NT2/D1 (cell line): ENCODE measurements at places on chromosomes 13 and 19.

GRCh38 chr19:11767633-11768133, 883 bp downstream of the ZNF441 start:
- DNase-seq, result no peak

- DNase-seq, result no peak
Observed at GRCh38 chr13:52421216-52421615, 15.2 kb upstream of the THSD1 start.

- DNase-seq, result no peak
Observed at GRCh38 chr13:31166591-31166990, 4.9 kb upstream of the HSPH1 start.

GRCh38 chr13:28753208-28753892, 34.6 kb upstream of the SLC46A3 start:
- DNase-seq, result peak; percentile 54

DNA sequence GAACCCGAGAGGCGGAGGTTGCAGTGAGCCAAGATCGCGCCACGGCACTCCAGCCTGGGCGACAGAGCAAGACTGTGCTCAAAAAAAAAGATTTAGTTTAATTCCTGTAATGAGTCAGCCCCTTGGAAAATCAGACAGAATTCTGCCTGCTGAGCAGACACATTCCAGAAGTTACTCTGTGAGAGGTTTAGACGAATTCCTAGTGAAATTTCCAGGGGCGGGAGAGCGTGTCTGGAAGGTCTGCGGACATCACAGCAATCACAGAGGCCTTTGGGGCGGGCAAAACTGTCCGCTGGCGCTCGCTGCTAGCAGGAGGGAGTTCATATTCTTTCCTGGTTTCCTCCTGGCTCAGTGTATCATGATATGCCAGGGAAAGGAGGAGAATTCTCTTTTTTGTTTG, 17.5 kb downstream of the MISP start:
- no peak for DNase-seq

DNA sequence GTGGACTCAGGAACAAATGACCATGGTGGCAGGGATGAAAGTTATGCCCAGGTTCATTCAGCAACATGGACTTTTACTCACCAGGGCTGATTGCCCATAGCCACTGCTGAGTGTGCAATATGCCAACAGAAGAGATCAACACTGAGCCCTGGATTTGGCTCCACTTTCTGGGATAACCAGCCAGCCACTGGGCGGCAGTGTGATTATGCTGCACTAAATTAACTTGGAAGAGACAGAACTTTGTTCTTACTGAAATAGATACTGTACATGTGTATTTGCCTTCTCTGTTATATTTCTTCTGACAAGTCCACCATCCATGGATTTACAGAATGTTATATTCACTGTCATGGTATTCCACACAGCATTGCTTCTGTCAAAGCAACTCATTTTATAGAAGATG, 257.4 kb downstream of the TDRD3 start:
- no peak for DNase-seq

DNA sequence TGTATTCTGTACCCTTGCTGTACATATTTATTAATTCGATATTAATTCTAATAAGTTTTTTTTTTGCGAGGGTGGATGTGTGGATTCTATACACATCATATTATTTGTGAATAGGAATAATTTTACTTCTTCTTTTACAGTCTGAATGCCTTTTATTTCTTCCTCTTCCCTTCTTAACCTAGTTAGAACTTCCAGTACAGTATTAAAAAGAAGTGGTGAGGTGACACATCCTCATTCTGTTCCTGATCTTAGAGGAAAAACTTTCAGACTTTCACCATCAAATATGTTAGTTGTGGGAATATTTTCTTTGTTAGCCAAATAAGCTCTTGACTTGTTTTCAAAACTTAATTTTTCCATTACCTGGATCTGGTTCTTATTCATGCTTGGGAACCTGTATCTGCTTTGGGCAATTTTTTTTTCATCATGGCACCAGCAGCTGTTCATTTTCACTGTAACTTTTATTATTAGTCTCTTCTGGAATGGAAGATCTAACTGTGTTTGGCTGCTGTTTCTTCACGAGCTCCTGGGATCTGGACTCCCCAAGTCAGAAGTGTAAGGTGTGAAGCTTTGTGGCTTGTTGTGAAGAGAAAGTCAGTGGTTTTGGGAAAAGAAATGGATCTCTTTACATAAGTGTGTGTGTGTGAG, 33.1 kb downstream of the RGCC start:
- DNase-seq, result no peak

DNA sequence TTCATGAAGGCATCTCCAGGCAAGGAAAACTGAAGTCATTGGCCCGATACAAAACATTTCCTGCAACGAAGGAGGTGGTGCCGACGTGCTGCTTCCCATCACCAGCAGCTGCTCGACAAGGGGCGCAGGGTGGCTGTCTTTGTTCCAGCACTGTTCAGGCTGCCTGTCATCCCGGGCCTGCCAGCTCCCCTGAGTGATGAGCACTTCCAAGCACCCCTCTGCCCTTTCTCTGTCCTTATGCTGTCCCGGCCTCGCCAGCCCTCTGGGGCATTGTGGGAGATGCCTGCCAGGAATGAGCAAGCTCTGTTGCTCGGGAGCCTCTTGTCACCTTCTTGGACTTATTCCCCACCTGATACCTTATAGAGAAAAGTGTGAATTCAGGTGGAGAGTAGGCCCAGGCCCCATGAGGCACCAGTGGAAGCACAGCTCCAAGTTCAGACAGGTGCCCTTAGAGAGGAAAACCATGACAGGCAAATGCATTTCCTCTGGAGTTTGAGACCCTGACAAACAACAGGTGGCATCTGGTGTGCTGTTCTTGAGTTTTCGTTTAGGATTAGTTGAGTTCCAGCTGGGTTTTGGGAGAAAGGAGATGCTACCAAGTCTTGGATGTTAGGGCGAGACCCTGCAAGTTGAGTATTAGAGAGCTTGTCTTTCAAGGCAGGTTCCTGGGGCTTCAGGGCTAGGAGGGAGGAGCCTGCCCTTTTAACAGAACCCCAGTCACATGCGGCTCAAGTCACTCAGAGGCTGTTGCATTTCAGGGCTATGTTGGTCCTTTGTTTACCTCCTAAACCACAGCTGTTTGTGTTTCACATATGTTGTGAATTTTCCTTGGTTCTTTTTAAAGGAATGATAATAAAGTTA, 21.4 kb downstream of the BBC3 start:
- no peak for DNase-seq

DNA sequence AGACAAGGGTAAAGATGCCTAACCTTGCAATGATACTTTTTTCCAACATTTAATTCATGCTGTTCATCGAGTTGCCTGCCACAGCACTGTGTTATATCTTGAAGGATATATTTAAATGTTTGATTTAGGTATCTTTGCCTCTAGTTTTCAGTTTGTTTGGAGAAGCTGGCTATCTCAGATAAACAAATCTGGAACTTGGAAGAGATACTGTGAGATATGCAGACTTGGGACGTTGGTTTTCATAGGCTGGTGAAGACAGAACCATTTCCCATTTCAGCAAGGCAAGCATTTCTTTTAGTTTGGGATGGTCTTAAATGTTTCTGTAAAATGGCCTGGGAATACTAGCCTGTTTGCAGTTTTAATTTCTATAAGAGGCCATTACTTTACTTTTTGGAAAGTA, 3.3 kb downstream of the RNASEH2B start:
- no peak for DNase-seq

GRCh38 chr19:10876459-10877240, 5.3 kb downstream of the CARM1 start:
- no peak for DNase-seq

DNA sequence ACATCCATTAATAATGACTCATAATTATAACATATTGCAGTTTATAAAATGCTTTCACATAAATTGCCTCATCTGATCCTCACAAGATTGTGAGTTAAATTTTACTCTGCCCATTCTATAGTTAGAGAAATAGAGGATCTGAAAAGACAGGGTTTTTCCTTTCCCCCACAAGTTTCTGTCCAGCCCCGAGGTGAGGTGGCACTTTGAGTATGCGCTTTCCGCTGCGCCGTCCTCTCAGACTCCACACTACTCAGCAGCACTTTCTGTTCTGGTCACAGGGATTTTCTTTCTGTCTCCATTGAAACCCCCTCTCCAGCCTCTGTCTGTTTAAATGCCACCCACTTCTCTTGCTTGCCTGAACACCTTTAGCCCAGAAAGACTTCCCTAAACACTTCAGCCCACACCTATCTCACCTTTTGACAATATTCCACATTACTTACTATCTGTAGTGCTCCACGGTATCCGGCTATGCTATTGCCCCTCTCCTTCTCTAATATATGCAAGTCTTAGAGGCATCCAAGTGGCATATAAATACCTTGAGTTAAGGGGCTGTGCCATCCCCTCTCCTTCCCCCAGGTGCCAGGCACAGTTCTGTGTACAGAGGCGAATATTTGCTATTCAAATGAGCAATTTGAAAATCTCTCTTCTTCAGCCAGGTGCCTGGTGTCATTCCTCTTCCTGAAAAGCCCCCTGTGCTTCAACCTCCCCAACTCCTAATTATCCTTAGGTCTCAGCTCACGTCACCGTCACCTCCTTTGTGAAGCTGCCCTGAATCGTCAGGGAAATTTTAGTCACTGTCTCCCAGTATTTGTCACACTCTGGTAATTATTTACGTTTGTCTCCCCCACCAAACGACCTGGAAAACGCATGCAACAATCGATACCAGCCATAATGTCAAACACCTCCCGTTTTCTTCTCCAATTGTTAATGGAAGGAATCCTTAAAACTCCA, 268.7 kb downstream of the NHLRC3 start:
- DNase-seq, result no peak

DNA sequence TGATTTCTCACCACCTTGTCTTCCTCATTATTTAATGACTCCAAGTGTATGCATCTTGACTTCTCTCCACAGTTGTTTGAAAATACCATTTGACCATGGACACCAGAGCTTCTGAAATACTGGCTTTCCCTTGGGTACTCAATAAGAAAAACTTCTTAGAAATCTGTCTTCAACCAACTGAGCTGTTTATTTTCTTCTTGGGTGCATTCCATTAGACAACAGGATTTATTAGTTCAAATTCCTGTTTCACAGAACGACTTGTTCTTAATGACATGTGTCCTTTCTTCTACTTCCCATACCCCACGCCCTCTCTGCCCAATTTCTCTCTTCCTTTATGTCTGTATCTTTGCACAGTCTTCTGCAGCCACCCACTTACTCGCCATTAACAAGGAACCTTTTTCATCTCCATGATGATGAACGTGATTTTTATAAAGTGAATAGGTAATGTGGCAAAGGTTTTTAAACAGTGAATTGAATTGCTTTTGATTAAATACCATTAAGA, 11.3 kb upstream of the ITM2B start:
- DNase-seq, result no peak

GRCh38 chr19:9835507-9835949, 410 bp downstream of the PIN1 start:
- no peak for DNase-seq

DNA sequence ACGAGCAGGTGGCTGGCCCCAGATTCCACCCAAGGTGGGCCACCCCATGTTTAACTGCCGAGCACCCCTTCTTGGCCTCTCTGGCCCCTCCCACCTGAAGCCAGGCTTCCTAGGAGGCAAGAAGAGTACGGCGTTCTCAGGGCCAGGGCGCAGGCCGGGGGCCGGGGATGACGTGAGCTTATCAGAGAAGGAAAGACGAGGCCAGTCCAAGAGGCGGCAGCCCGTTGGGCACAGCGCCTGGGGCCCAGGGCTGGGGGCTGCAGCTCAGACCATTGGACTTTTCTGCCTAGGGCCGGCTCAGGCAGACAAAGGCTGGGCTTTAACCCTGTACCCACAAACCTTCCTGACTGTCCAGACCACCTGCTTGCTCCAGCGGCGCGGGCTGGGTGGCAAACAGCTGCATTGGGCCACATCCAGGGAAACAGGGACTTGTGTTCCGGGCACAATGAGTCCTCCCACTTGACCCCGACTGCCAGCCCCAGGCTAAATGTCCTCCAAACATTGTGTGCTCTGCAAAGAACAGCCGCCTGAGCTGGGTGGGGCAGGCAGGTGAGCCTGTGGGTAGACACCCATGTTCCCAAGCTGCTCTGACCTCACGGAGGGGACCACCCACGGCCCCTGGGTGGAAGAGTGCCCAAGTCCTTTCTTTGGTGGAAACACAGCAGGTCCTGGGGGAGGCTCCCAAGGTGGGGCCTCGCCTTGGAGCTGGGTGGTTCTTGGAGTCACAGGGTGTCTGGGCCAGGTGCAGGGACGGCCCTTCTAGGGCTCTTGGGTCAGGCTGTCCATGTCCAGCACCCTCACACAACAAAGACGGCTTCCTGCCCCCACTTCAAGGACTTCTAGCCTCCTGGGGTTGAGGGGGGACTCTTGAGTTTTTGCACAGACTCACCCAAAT, 21.9 kb downstream of the COMP start:
- no peak for DNase-seq

GRCh38 chr13:25874907-25875306, 176.9 kb downstream of the SHISA2 start:
- no peak for DNase-seq

DNA sequence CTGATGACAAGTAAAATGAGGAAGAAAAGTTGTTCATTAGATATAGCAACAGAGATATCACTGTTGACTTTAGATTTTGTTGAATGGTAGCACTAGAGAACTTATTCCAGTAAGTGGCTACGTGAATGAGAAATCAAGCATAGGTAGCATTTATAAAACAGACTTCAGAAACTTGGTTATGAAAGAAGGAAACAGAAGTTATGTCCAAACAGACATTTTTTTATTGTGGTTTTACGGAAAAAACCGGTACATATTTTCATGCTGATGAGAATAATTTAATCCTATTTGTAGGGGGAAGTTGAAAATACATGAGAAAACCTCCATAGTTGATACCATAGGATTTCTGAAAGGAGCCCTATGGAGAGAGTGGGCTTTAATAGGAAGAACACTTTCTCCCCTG, 325.7 kb upstream of the SLC10A2 start:
- no peak for DNase-seq

DNA sequence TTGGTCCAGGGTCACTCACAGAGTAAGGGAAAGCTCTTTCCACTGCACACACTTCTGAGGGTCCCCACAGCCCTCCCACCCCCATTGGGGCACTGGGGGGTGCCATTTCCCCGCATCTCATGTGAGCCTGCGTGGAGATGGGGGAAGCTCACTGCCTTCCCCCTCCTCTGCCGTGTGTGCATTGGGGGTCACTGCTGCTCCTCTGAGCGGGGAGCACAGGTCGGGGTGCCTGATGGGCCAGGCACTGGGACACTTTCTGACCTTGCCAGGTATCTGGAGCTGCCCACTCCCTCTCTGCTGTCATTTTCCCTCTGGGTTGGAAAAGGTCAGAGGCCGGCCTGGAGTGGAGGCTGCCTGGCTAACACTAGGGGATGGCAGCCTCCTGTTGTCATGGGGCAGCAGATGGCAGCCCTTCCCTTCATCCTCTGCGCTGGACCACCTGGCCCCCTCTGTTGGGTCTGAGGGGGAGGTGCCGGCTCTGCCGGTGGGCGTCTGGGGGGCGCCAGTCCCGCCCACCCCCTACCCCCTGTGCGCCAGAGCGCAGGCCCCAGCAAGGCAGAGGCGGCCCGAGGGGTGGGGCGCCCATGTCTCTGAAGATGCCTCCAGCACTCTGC, 9.1 kb downstream of the SSBP4 start:
- no peak for DNase-seq

DNA sequence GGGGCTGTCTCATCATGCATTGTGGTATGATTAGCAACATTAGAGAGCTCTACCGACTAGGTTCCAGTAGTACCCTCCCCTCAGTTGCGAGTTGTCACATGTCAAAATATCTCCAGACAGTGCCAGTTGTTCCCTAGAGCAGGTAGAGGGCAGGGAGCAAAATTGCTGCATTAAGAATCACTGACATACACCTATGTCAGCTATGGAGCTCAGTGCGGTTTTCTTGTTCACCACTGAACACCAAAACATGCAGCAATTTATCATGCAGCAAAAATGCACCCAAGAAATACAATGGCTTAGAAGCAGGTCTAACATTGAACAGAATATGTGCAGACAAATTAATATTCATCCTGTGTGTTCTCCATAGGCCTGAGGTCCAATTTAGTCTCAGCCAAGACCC, 186.9 kb upstream of the STARD13 start:
- DNase-seq, result no peak

- no peak for DNase-seq
Observed at GRCh38 chr13:112784811-112785482, 95.1 kb downstream of the ATP11A start.
